ENCODE measurements at places on chromosomes 5 and 9.

GRCh38 chr5:136038635-136039034 lies 9.8 kb downstream of the TGFBI start:
- DNase-seq, result peak; percentile 42

GRCh38 chr5:66367814-66368541 lies 223.9 kb downstream of the SREK1 start:
- no peak for DNase-seq

- no peak for DNase-seq
Observed at GRCh38 chr9:76680716-76681425, 83.4 kb upstream of the PCA3 start.

GRCh38 chr5:5342784-5343183 lies 79.7 kb upstream of the ICE1 start:
- no peak for DNase-seq

- DNase-seq, result peak; percentile 44
Observed at GRCh38 chr5:174596429-174596828, 128.0 kb upstream of the MSX2 start.

GRCh38 chr5:118611332-118611945 lies 376.9 kb downstream of the DTWD2 start:
- DNase-seq, result peak; percentile 53

DNA sequence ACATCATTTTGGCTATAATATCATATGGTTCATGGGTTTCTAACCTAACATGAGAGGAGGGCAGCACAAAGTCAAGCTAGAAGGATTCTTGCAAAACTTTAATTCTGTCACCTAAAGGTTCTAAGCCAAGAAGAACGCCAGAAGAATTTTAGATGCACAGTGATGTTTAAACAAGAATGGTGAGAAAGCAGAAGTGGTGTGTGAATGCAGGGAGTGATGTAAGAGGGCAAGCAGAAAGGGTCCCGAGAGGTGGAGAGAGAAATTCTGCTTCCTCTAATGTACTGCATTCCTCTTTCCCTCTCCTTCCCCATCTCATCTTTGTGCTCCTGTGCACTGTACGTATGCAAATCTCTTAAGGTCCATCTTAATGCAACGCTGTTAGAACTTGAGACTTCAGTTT lies 2.1 kb upstream of the TRMO start:
- DNase-seq, result no peak

GRCh38 chr9:27638716-27639115 lies 65.4 kb upstream of the C9orf72 start:
- peak; percentile 69 for DNase-seq

DNA sequence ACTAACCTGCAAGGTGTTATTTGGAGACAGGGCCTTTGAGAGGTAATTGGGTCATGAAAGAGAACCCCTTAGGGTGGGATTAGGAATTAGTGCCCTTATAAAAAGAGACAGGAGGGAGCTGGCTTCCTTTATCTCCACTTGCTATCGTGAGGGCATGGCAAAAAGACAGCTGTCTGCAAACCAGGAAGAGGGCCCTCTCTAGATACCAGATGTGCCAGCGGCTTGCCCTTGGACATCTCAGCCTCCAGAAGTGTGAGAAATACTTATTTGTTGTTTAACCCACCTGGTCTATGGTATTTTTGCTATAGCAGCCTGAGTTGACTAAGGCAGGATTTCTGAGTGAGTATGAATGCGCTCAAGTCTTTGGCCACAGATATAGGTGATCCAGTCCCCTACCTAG lies 978 bp upstream of the RGS14 start:
- DNase-seq, result no peak

DNA sequence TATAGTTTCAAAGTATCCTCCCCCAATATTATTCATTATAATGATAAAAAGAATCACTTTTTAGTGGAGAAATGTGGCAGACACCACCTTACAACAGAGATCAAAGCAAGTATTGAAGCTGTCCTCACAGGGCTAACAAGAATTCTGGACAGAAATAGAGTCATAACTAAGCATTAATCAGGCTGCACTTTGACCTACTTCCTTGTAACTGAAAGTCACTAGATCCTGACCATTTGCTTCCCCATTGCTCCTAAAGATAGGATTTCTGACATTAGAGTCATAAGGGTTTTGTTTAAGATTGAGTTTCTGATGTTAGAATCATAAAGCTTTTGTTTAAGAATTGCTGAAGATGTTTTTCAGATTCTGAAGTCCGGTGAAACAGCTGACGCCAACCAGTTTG lies 159.7 kb downstream of the ATP10B start:
- DNase-seq, result no peak
